ENCODE measurements at places on chromosomes 2 and 18. TPM values are rescaled to one million over a fixed set of nuclear protein-coding genes. Genes with fewer than 3 reads are reported as not detected.

The RAB17 gene
- 23.3 TPM for total RNA-seq

GRCh38 chr2:67600946-67601345, 203.8 kb downstream of the ETAA1 start:
- DNase-seq: no peak

The PCGF1 gene
- 15.1 TPM for total RNA-seq

DNA sequence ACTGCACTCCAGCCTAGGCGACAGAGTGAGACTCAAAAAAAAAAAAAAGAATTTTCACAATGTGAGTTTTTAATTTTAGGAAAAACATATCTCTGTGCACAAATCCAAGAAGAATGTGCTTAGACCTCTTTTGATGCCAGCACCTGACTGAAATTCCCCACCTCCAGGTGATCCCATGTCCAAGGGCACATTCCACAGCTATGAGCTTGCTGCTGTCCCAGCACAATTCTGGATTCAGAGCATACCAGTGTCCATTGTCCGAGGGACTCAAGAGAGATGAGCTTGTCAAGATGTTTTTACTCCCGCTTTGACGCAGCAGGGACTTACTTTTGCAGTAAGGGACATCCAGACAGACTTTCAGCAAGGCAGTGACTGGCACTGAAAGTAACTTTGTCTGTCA, 489.1 kb upstream of the ACVR2A start:
- DNase-seq: no peak

DNA sequence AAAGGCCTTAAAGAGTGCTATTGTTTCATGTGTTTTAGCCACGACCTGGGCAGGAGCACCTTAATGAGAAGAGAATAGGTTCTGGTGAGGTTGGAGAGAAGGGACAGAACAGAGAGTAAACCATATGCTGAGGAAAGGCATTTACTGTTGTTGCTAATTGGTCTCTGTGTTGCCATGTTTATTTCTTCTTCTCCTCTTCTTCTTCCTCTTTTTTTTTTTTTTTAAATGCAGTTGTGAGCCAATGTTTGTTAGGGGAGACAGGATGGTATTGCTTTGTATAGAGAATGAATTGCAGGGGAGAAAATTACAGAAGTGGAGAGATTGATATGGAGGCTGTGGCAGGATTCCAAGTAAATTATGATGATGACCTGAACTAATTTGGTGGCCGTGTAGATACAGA, 2.6 kb downstream of the SCN9A start:
- no peak for DNase-seq

The SCYGR4 gene
- total RNA-seq: not detected

DNA sequence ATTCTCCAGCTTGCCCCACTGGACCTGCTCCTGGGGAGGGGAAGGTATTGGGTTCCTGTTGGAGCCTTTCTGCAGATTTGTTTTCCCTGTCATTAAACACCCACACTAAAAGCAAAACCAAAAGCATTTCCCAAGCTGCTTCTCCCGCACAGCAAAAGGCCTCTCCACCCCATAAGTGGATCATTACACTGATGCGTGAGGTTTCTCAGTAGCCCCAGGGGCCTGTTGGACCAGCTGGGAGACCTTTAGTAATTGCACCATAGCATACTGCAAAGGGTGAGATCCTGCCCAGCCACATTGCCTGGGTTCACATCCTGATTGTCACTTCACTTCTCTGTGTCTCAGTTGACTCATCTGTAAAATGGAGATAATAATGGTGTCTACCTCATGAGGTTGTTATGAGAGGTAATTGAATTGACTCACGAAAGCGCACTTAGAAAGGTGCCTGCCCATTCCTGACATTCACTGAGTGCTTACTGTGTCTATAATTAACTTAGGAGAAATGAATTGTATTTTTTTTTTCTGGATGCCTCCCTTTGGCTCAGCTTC, 43.9 kb downstream of the TOGARAM2 start:
- no peak for DNase-seq

- DNase-seq: no peak
Measured at GRCh38 chr18:6943143-6943542, 174.5 kb downstream of the LAMA1 start.

GRCh38 chr2:172048508-172049503, 36.5 kb upstream of the DLX1 start:
- no peak for DNase-seq

DNA sequence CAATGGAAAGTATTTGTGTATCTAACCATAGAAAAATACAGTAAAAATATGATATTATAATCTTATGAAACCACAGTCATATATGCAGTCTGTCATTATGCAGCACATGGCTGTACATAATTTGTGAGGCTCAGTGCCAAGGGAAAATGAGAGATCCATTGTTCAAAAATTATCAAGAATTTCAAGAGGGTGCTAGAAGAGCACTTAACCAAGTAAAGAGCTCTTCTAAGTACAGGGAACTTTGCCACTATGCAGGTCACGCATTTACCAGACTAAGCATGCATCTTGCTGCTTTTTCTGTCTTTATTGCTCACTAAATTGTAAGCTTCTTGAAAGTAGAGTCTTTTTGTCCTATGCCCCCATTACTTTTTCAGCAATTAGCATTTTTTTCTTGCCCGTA, 438.0 kb downstream of the LRP1B start:
- no peak for DNase-seq

The NEU2 gene
- not detected for total RNA-seq

DNA sequence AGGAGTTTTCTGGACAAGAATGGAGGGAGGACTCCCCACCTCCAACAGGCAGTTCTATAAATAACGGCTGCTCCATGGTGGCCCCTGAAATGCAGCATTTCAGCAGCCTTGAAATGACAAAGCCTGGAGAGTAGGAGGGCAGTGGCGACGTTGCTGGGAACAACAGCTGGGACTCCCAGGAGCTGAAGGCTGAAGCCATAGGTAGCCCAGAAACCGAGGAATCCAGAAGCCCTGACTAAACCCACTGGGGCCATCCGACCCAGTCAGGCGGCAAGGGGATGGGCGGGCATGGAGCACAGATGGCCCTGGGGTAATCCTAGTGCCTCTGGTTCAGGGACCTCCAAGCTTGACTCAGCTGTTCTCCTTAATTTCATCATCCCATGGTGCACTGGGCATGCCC, 9.0 kb downstream of the PRKAG3 start:
- no peak for DNase-seq

DNA sequence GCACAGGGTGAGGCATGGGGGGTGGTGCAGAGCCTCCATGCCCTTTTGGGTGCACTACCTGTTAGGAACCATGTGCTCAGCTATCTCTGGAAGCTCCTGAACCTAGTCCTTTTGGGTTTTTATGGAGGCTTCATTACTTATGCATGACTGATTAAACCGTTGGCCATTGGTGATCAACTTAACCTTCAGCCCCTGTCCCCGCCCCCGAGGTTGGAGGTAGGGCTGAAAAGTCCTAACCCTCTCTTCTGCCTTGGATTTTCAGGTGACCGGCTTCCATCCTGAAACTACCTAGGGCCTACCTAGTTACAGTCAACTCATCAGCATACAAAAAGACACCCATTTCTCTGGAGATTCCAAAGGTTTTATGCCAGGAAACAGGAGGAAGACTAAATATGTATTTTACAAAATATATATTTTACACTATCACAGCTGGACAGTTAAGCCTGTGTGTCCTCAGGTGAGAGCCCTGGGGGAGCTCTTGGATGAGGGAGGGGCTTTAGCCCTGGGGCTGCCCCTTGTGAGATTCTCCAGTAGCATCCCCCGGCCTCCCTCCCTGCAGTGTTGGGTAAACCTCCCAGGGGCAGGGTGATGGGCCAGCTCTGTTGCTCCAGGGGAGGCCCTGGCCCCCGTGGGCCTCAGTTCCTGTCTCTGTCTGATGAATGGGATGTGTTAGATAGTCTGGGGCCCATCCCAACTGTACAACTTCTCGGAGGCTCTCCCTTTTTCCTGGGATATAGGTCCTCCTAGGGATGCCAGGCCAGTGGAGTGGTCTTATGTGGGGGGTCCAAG, 24.1 kb downstream of the GLI2 start:
- no peak for DNase-seq

GRCh38 chr2:197254776-197255530, 55.6 kb downstream of the ANKRD44 start:
- DNase-seq: no peak

GRCh38 chr2:15780912-15781574, 159.3 kb upstream of the MYCN start:
- peak; percentile 87 for DNase-seq

- DNase-seq: no peak
Measured at GRCh38 chr2:11032396-11032795, 120.7 kb downstream of the KCNF1 start.

- no peak for DNase-seq
Measured at GRCh38 chr2:201929281-201930026, 104.2 kb upstream of the FZD7 start.

The AGXT gene
- total RNA-seq: not detected

GRCh38 chr2:129189617-129190319, 789.7 kb upstream of the RAB6C start:
- peak; percentile 42 for DNase-seq

- no peak for DNase-seq
Measured at GRCh38 chr2:131145040-131145439, 39.9 kb downstream of the PLEKHB2 start.

DNA sequence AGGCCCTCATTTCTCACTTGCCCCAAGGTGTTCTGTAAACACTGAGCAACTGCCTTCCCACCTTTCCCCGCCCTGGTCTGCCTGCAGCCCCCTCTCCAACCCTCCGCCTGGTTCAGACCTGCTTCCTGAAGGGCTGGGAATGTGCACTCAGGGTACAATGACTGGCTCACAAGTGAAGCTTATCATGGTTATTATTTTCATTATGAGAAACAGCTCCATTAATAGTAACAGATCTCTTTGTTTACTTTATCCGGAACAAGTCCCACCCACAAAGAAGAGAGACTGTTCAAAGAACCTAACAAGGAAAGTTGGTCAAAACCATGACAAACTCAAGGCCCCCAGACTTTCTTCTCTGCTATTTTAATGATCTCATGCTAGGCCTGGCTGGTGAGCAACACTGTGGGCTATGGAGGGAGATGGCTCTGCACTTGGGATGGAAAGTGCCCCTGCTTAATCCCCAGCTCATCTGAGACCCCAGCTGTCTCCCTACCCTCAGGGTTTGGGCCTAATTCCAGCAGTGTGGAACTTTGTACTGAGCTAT, 36.7 kb downstream of the ARHGAP25 start:
- DNase-seq: no peak

DNA sequence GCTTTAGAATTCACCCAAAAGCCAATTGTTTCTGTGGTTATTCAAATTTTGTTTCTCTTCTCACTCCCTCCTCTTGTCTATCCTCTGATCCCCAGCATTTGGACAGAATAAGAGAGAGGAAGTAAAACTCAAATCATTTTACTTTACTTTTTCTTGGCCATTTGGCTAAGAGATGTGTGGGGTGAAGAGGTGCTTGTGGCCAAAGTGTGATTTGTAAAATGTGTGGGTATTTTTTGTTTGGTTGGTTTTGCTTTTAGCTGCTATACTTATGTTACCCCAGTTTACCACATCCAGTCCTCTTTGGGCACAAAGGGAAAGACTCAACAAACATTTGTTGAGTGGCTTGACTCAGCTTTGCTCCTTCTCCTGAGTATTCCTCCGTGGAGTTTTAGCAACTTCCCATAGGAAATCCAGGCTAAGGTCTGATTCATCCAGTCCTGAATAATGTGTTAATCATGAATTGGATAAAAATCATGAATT, 109.1 kb upstream of the CYP1B1 start:
- DNase-seq: no peak

DNA sequence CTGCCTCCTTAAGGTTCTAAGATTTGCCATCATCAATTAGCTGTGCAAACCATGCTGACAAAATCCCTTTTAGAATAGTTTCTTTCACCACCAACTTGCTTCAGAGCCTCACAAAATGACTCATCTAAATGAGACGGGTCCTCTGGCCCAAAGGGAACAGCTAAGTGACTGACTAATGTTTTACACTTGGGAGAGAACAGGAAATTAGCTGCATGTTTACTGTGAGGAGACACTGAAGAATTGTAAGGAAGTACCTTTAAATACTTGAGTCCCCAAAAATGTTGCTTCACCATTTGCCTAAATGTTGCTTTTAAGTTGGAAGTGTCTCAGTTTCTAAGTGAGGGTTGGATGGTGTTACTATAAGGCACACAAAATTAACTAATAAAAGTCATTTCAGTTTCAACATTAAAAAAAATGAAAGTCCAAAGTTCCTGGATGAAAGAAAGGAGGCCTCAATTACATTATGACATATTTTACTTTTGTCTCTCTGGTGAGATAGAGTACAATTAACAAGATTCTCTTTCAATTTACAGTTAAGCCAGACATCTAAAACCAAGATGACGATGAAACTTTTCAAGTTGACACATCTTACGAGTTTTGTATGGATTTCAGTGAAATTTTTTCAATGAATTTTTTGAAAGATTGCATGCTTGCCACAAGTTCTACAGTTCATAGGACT, 229.1 kb upstream of the FN1 start:
- no peak for DNase-seq

The NCK2 gene
- 80.3 TPM for total RNA-seq

The SELENOI gene
- total RNA-seq: 31.0 TPM

DNA sequence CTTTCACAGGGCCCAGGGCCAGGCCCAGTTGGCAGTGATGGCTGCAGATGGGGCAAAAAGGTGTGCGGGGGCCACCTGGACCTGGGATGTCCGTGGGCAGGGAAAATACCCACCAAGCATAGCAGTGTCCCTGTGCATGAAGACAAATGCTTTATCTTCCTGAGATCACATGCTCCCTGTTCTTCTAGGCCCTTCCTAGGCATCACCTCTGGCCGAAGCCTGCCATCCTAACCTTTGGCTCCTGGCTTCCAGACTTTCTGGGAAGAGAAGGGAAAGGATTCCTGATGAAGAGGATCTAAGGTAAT, 105.0 kb upstream of the SMAD2 start:
- no peak for DNase-seq

The TTN gene
- 0.80 TPM for total RNA-seq

DNA sequence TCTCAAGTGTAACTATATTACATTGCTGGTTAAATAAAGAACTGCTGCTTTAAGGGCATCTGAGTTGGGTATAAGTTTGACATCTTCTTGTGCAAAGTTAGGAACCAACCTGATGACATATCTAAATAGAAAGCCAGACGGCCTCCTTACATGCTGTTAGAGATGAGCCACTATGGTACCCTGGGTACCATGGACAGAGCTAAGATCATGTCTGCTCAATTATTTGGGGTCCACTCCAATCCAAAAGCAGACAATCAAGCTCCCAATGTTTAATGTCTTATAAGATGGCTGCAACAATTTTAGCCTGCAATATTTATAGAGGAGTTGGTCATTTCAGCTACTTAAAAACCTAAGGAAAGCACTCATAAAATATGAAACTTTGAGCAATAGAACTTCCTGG, 86.2 kb downstream of the UPP2 start:
- DNase-seq: no peak

Measured in H7 (cell line).